ENCODE measurements at places on chromosomes 1 and 21.

- no peak for DNase-seq
Observed at GRCh38 chr1:239997515-239998311, 94.0 kb upstream of the FMN2 start.

DNA sequence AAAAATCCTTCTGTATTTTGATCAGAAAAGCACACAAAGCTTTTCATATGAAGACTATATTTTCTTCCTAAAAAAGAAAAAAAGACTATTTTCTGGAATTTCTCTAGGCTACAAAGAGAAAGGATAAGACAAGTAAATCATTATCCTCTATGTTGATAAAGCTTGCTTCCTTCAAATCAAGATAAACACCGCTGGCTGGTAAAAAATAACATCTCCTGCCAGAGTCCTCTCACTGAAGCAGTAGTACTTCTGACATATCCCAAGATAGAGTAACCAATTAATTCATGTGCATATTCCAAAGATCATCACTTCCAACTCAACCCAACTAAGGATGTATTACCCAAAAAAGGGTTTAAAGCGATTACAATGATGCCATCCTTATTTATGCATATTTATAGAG, 34.3 kb downstream of the DENND1B start:
- DNase-seq, result no peak

DNA sequence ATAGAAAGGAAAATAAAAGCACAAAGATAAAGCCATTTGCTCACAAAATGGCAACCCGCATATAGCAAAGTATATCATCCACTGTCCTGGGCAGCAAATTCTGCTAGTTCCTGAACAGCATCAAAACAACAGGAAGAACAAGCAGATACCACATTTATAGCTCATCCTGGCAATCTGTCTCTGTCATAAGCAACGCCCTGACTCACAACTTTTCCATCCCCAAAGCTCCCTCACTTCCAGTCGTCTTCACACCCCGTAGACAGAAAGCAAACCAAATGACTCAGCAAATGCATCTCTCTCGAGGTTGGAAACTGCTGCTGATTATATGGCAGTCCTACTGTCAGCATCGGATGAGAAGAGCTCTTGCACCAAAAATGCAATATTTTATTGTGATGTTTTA, 65.8 kb downstream of the AK5 start:
- no peak for DNase-seq

DNA sequence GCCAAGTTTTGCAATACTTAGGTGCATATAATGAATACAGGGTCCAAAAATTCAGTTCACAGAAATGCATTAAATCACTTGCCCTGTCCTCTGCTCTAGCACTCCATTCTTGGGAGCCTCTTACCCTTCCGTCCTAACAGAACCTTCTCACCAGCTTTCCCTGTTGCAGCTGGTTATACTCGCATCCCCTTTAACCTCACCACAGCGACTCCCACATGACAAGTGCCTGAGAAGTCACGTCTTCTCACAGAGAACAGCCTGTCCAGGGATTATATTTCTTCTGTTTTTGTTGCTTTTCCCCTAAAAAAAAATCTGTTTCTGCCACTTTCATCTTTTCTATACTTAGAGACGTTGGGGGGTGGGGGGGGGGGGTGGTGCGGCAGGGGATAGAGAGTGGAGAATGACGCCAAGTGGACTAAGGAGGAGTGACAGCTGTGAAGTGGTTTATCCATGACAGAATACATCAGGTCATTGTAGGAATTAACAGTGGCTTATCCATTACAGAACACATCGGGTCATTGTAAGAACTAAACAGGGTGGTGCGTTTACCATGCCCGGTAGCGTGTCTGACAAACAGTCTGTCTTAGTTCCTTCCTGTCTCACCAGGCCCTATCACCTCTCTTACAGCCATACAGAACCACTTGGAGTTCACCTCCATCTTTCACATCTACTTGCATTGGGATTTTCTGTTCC, 117.6 kb downstream of the UBE2U start:
- DNase-seq, result no peak

- DNase-seq, result peak; percentile 11
Observed at GRCh38 chr1:9008236-9008635, 18.0 kb downstream of the SLC2A7 start.

- DNase-seq, result no peak
Observed at GRCh38 chr1:38093569-38094520, 47.3 kb upstream of the POU3F1 start.

GRCh38 chr1:8348777-8349472, 31.0 kb downstream of the SLC45A1 start:
- DNase-seq, result peak; percentile 62

GRCh38 chr1:21261551-21262292, 28.5 kb downstream of the ECE1 start:
- DNase-seq, result peak; percentile 58

DNA sequence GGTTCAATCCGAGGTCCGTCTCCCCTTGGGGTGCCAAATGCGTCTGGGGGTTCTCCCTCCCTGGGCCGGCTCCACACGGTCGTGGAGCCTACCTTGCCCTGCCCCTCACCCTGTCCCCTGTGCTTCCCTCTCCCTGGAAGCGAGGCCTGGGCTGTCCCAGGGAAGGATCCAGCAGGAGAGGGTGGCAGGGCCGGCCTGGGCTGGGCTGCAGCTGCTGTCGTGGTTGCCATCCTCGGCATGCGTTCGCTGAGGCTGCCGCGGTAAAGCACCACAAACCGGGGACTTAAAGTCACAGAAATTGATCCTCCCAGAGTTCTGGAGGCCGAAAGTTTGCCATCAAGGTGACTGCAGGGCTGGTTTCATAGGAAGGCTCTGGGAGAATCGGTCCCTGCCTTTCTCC, 123.0 kb upstream of the TMPRSS2 start:
- DNase-seq, result no peak

DNA sequence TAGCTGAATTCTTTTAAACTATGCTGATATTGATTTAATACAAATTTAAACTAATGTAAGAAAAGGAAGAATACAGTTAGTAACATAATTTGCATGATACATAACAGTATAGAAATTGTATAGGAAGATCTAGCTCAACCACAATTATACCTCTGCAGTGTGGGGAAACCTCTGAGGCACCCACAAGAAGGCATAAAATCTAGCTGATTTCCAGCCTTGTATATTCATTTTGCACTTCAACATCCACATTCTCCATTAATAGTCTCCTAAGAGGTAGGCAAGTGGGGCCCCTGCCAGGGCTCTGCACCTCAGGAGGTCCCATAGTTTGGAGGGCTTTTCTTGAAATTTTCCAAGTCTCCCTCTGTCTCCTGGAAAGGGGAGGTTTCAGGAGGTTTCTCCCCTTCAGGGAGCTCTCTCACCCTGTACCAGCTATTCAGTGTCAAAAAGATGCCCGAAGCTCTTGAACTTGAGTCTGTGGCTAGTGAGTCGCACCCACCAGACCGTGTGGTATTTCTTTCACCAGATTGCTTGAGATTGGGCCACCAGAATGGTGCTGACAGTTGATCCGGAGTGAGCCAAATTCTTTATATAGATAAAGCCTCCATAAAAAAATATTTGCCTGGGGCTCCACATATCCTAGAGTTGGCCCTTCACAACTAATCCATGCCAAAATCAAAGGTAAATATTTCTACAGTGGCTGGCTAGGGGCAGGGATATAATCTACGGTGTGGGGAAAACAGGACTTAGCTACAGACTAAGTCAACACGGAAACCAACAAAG, 108.2 kb downstream of the TIAM1 start:
- DNase-seq, result no peak

DNA sequence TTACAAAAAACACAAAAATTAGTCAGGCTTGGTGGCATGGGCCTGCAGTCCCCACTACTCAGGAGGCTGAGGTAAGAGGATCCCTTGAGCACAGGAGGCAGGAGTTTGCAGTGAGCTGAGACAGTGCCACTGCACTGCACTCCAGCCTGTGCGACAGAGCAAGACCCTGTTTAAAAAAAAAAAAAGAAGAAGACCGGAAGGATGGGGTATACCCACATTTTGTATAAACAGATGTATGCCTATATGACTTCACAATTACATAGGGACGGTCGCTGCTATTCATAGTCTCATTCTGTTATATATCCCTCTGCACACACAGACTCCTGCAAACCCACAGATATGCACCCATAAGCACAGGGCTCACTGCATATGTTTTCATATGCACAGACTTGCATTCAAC, 12.7 kb downstream of the LCK start:
- DNase-seq, result peak; percentile 18

DNA sequence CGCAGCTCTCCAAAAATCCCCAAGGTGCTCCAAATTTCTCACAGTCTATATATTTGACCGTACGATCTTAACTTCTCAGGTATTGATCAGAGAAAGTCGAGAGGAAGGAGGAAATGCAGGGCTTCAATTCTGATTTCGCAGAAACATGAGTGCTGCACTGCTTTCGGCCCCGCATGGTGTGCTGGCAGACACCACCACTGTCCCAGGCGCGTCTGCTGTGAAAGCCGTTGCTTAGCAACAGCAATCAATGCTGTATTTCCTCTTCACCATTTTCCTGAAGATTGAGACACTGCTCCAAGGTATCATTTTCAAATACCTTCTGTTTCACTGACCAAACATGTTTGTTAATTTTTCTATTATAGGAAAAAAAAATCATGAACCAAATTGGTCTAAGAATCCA, 296.3 kb downstream of the SMYD3 start:
- DNase-seq, result no peak

GRCh38 chr1:166907763-166908162, 31.7 kb upstream of the TADA1 start:
- no peak for DNase-seq

GRCh38 chr1:69319287-69319686, 248.4 kb upstream of the LRRC7 start:
- DNase-seq, result no peak

- DNase-seq, result no peak
Observed at GRCh38 chr1:214573386-214574318, 22.2 kb upstream of the PTPN14 start.

GRCh38 chr1:8364528-8365442, 46.9 kb downstream of the SLC45A1 start:
- no peak for DNase-seq

DNA sequence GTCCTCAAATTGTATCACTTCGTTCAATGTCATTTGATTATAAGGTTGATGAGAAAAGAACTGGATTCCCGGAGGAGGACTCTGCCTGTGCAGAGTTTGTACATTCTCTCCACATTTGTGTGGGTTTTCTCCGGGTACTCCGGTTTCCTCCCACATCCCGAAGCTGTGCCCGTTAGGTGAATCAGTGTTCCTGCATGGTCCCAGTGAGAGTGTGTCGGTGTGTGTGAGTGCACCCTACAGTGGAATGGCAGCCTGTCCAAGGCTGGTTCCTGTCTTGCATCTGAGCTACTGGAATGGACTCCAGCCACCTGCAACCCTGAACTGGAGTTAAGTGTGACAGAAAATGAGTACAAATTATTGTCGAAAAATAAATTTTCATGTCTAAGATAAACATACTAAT, 92.2 kb upstream of the KCTD3 start:
- no peak for DNase-seq

GRCh38 chr21:45941717-45942546, 39.6 kb upstream of the COL6A1 start:
- no peak for DNase-seq

GRCh38 chr21:44445145-44445812, 10.0 kb upstream of the LRRC3 start:
- DNase-seq, result no peak

GRCh38 chr21:38311765-38312164, 55.0 kb downstream of the KCNJ15 start:
- no peak for DNase-seq

GRCh38 chr1:19664453-19665185, at the start of gene HTR6:
HTR6 (plus strand) TSS chr1:19664875; CDS start chr1:19665754, 879 bp downstream.
- DNase-seq, result peak; percentile 10

DNA sequence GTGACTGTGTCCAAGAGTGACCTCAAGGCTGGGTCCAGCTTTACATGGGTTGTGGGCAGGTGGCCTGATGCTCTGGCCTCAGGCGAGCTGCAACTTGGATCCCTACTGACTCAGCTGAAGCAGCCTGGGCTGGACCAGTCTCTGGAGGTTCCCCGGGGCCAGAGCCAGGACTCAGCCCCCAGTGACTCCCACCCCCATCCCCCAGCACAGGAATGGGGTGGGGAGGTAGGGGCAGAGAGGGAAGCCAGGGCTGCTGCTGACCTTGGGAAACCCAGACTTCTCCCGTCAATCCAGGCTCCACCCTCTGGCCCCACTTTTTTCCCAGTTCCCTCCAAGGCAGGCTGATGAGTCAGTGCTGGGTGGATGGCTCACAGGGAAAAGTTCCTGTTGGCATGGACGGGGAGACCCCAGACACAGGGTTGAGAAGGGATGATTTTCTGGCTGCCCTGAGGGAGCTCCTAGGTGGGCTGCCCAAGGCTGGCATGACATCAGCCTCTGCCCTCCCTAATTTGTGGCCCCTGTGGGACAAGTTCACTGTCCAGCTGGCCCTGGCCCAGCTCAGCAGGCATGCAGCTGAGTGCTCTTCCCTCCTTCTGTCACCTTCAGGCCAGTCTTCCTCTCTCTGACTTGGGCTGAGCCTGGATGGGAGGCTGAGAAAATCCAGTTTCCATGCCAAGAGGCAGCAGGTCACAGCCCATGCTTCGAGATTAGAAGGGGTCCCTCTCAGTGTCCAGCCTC, 2.2 kb downstream of the ZC3H12A start:
- no peak for DNase-seq

GRCh38 chr21:29258626-29259338, 39.9 kb upstream of the BACH1 start:
- no peak for DNase-seq

DNA sequence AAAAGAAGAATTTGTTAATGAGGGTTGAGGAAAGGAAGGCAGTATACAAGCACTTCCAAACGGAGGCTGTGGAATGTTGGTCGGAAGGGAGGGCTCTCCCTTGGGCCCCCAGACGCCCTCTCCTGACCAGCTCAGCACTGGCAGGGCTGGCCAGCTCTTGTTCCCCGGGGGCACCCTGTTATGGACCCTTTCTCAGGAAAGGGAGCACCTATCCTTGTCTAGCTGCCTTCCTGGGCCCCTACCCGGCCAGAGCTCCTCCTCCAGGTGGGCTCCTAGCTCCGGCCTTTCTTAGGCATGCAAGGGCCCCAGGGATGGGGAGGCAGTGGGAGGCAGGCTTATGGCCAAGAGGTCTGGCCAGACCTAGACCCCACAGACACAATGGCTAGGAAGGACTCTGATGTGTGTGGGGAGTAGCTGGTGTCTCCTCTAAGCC, 926 bp downstream of the BLACAT1 start:
- DNase-seq, result no peak

GRCh38 chr21:25974964-25975363, 195.6 kb downstream of the APP start:
- no peak for DNase-seq

All from CD4-positive, alpha-beta T cell treated with Interferon gamma for 1 hour (primary cell).